Esophagus muscularis mucosa (tissue), 4 donors: ENCODE measurements at places on chromosomes 7 and 10.

GRCh38 chr10:124025660-124026588, 67.5 kb downstream of the CHST15 start:
- DNase-seq = no peak

GRCh38 chr7:129798616-129799349, 154.0 kb downstream of the UBE2H start:
- DNase-seq = no peak

GRCh38 chr7:17651863-17652385, 288.4 kb downstream of the SNX13 start:
- DNase-seq = no peak

DNA sequence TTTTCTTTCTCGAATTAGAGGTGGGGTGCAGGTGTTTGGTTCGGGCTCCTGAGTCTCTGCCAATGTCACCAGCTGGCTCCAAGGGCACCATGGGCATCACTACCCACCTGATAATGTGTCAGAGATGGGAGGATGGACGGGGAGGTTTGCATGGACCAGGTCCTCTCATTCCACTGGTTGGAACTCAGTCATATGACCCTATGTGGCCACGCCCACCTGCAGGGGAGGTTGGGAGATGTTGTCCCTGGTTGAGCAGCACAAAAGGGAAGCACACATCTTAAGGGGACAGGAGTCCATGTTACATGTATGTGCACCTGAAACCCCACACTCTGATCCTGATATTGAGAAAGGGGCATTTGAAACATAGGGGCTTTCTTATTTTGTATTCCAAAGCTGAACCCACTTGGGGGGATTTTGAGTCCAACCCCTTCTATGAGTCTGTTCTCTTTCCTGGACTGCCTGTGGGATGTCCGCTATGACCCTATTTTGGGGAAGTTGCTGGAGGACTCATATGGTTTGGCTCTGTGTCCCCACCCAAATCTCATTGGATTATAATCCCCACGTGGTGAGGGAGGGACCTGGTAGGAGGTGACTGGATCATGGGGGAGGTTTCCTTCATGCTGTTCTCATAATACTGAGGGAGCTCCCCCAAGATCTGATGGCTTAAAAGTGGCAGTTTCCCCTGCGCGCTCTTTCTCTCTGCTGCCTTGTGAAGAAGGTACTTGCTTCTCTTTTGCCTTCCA, 66.9 kb upstream of the BAIAP2L1 start:
- DNase-seq = no peak

DNA sequence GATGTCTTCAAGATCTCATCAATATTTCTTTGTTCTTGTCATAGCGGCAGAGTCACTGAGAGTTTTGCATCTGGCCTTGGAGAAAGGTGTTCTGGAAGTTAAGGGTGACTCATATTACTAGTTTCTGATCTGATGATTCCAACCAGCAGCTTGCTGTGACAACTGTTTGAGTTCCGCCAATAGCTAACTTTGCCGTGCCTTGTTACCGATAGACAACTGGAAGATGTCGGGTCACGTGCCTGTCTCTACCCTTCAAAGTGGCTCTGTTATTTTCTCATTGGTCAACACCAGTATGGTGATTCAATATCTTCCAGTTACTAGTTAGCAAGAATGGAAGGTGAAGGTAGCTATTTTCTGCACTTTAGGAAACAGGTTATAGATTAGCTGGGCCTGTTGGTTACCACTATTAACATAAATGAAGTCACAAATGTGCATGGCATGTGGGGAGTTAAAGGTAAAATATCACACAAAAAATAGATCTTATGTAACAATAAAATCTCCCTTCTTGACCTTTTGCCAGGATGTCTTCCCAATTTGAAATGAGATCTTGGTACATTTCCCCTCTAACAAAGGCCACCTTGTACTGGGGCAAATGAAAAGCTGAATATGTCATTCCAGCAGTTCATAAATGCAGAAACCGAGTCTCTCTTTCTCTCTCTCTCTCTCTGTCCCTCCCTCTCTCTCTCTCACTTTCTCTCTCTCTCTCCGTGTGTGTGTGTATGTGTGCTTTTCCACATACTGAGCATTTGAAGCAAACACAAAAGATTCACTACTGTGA, 2.6 kb upstream of the MGAM2 start:
- DNase-seq = peak; percentile 89

GRCh38 chr10:29151005-29151404, 137.9 kb upstream of the LYZL1 start:
- DNase-seq = no peak

DNA sequence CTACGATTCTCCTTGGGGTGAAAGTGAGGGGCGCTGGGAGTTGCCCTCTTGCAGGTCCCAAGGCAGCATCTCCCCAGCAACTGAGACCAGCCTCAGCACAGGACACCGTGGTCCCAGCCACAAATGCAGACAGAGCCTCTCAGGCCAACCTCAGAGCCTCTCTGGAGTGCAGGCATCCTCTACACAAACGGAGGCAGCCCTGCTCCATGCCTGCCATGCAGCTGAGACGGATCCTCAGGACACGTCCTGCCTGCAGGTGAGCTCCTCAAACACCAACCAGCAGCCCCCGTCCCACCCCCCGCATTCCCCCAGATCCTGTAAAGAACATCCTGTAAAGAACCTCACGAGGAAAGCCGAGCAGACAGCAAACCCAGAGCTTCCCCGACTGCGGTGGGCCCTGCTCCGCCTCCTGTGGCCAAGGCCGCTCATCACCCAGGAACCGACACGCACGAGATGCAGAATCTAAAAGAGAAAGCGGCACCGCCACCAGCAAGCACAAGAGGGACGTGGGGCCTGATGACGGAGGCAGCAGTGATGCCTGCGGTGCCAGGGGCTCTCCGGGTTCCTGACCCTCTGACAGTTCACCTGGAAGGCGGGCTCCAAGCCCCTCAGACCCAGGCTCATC, 186.9 kb downstream of the PTPRN2 start:
- DNase-seq = no peak

DNA sequence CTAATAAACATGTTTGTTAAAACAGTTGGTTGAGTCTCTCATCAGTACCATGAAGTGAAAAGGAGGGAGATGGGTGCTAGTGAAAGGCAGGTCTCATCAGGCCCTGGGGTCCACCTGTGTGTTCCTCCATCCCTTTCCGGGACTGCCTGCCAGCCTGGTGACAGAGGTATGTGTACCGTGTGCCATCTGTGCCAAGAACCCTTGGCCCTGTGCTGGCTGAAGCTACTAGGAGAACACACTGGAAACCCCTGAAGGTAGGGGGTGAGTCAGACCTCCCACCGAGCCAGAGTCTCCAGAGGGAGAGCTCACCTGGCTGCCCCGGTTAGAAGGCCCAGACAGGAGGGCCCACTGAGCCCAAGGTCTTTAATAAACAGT, 2.3 kb downstream of the DDIT4 start:
- no peak for DNase-seq

DNA sequence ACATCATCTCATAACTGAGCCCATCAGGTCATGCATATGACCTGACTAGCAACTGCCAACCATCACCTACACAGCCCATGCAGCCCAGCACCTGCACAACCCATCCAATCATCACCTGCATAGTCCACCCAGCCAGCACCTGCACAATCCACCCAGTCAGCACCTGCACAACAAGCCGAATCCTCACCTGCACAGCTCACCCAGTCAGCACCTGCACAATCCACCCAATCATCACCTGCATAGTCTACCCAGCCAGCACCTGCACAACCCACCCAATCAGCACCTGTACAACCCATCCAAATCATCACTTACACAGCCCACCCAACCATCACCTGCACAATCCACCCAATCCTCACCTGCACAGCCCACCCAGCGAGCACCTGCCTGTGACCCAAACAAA, 33.4 kb upstream of the WDFY4 start:
- DNase-seq = no peak

DNA sequence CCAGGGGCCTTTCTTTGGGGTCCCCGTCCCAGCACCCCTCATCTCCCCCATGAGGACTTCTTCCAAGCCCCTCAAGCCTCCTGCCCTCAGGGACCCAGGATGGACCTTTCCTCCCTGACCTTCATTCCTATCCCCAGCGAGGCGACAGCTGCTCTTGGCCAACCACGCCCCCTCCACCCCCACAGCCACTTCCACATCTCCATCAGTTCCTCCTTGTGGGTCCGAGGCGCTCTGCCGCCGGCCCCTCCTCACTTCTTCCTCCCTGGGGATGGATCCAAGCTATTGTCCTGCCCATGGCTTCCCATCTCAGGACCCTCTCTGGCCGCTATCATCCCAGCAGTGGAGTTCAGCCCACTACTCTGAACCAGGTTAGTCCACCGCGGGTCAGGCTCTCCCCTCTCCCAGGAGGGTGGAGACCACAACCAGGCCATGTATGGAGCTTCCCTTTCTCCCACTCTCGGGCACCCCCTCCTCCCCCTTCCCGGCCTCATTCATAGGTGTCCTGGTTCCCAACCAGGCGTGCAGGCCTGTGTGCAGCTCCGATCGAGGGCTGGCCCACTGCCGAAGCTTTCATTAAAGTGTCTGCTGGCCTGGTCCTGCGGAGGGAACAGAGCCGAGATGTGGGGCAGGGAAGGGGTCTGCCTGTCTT, 1.7 kb upstream of the SH2B2 start:
- DNase-seq = no peak

DNA sequence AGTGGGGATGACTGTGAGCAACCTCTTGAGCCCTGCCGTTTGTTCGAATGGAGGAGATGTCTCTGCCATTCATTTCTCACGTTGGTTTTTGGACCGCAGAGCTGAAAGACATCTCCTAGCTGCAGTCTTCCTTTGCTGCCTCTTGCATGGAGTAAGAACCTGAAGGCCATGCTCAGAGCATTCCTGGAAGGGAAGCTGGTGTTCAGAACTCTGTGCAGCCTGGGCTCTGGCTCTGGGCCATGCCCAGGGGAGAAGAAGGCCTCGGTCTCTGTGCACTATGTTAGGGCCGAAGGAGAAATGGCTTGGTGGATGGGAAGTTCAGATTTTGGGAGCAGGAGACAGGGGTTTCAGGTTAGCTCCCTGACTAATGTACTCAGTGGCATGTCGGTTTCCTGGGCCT, 22.9 kb downstream of the SFTPD start:
- DNase-seq = peak; percentile 79

DNA sequence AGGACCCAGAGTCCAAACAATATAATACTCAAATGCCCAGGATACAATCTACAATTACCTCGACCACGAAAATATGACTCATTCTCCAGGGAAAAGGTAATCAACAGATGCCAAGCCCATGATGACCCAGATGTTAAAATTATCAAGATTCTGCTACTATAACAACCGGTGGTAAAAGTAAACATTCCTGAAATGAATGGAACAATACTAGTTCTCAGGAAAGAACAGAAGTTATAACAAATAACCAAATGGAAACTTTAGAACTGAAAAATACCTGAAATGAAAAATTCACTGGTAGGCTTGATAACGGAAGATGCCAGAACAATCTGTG, 34.1 kb upstream of the GUSB start:
- no peak for DNase-seq

- no peak for DNase-seq
Measured at GRCh38 chr10:29448125-29448524, 159.3 kb downstream of the LYZL1 start.

DNA sequence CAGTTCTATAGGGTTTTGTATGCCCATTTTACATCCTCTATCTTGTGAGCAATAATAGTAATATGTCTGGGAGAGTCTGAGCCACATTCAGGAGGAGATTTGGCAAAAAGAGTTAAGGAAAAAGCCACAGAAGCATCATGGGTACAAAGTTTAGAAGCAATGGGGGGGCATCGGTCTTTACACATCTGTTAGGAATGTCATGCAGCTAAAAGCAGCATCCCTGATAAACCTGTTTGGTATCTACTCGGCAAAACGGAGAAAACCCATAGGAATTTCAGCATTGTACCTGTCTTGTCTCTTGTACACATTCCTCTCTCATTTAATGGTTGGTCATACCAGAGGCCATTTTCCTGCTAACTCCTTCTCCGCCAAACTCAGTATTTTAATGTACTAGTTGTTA, 12.5 kb upstream of the HERPUD2 start:
- DNase-seq = no peak

- DNase-seq = no peak
Measured at GRCh38 chr10:124124123-124124768, 30.8 kb upstream of the CHST15 start.

DNA sequence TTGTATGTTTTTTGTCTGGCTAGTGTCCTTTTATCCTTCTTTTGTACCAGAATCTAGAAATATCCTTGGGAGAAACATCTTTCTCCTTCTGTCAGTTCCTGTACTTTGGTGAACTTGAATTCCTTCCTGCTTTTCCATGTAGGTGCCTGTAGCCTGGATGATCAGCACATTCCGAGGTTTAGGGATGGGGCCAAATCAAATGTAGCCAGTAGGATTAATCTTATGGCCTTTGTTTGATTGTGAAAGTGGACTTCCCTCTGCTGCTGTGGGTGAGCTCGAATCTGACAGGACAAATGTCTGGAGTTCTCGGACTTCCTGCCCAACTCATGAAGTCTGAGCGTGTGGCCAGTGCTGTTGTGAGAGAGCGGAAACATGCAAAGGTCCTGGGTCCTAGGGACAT, 33.2 kb upstream of the NAMPT start:
- DNase-seq = no peak

DNA sequence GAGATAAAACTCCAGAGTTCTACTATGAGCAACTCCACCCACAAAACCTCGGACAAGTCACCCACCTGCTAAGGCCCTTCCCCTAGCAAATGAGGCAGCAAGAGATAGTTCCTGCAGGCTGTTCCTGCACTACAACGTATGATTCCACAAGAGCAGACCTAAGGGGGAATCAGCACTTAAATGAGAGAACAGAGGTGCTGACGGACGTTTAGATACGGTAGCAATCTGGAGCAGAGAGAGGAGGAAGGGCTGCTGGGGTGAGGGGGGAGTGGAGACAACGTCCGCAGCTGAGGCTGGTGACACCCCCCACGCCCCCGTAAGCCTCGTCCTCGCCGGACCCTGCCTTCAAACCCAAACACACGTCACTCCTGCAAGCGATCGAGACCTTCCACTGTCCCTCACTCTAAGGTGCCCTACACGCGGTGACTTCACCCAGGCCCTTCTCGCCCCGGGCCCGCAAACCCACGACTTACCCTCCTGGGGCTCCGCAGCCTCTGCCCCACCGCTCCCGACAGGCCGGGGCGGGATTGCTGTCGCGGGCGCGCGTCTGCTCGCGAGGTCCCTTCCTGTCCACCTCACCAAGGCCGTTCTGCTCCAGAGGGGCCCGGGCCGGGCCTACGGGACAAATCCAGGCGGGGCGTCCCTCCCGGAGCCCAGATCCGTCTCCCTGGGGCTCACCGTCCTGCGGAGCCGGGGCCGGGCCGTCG, 635 bp downstream of the ZNF12 start:
- no peak for DNase-seq

DNA sequence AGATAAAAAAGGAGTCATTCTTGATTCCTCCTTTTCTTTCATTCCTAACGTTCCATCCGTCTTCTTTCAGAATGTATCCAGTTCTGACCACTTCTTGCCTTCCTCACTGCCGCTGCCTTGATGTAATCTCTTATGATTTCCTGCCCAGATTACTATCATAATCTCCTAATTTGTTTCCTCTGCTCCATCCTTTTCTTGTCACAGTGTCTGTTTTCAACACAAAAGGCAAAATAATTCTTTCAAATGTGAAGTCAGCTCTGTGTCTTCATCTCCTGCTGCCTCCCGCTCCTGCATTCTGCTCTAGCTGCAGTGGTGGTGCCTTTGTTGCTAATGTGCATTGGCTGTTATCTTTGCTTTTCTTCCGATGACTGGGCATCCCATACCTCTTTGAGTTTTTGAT, 150.9 kb downstream of the SND1 start:
- no peak for DNase-seq

GRCh38 chr10:88027570-88027969, 164.1 kb downstream of the PTEN start:
- no peak for DNase-seq
